ENCODE measurements at places on chromosomes 2 and 18.
A peak's percentile ranks its signal among the peaks of the same experiment; 100 is the strongest.

DNA sequence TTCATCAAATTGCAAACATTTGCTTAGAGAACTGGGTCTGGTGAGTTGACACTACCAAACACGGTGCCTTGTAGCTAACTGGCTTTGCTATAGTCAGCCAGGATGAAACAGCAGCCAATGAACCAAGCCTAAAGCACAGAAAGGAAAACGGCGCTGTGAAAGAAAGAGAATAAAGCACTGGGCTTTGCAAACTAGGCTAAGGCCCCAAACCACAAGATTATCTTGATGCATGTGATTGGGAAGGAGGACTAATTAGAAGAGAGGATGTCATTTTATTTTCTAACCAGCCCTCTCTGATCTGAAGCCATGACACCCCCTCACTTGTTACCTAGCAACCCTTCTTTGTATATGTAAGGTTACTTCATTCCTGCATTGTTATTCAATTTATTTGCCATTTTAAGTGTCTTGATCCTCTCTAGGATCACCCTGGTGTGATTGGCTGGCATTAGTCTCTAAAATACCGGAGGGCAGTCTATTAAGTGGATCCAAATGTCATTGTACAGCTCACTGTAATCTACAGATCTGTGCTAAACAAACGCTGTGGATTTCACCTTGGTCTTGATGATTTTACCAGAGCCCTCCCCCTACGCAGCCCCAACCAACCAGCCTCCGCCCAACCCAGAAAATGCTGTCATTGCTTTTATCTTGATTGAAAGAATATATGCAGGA lies 395.4 kb upstream of the ACVR2A start:
- DNase-seq, result peak; percentile 10

DNA sequence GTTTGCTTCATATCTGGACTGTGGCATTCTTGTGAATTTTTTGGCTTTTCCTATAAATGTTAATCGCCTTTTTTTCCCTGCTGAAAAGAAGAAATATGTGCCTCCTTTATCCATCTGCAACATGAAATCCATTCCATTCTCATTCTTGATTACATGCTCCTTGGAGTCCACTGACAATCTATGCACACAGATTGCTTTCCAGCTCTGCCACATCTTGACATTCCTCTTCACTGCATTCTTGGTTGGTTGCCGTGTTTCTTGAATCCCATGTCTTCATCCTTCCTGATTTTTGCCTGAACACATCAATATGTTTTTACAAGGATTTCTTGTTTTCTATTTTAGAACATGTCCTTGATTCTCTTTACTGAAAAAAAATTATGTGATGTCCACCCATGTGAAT lies 26.7 kb upstream of the BIRC6 start:
- DNase-seq, result no peak

DNA sequence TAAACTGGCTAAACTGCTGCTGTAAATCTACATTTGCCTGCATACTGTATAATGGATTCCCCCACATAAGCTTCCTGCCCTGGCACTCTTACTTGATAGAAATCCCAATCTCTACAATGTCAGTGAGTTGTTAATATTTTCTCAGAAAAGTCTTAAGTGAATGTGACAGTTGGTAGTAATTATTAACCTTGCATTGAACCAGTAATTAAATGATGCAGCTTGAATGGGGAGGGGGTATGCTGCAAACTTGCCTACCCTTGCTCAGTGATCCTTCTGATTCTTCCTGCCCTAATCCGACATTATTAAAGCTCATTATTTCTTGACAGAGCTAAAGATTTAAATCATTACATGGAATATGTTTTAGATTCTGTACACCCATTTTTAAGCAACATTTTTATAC lies 119.0 kb upstream of the CDH7 start:
- DNase-seq, result no peak

GRCh38 chr2:70831861-70832260 lies 3.8 kb downstream of the CD207 start:
- DNase-seq, result no peak

DNA sequence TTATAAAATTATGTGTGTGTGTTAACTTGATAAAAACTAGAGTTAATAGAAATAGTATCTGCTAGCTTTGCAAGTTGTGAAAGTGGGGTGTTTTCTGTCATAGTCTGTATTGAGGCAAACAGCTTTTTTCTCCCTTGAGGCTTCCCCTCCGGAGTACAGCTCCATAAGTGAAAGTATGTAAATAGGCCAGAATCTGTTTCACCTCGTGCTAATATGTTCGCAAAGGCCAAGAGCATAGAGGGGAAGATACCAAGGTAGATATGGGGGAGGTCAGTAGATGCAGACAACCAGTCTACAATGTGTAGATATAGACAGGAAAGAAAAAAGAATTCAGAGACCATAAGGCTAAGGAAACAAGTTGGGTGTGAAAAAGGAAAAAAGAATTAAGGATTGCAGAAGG lies 72.9 kb downstream of the PTRHD1 start:
- DNase-seq, result no peak

- no peak for DNase-seq
These were observed 1333.3 kb upstream of the SLC39A10 start for GRCh38 chr2:194323740-194324139.

DNA sequence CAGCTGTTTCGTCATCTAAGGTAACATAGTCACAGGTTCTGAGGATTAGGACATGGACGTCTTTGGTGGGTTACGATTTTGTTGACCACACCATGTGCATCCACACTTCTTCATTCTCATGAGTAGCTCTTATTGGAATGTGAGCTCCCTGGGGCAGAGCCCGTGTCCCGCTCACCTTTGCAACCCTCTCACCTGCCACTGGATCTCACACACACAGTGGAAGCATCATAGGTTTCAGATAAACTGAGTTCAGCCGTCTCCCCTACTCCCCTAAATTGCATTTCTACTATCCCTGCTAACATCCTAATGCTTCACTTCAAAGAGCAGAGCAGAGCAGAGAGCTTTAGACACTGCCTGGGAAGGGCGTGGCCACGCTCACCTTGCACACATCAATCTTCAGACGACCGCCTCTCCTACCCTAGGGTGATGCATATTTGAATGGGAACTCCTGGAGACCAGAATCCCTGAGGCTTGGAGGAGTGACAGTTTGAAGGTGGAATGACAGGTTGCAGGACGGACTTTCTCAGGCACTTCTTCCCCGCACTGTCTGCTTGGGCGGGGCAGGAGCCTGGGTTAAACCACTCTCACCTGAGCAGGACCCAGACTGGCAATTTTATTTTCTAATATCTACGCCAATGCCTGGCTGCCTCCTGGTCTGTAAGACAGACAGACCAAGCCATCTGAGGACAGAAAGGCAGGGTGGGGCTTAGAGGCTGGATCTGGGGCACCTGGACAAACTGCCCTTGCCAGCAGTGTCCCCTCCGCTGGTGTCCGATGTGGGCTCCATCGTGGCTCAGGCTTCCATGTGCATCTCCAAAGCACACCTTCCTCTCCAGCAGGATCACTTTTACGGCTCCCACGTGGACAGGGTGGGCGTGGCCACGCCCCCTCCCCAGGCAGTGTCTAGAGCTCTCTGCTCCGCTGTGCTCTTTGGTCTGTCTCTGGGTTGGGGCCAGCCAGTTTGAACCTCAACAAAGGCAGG lies 229.5 kb upstream of the COPS8 start:
- DNase-seq, result no peak

DNA sequence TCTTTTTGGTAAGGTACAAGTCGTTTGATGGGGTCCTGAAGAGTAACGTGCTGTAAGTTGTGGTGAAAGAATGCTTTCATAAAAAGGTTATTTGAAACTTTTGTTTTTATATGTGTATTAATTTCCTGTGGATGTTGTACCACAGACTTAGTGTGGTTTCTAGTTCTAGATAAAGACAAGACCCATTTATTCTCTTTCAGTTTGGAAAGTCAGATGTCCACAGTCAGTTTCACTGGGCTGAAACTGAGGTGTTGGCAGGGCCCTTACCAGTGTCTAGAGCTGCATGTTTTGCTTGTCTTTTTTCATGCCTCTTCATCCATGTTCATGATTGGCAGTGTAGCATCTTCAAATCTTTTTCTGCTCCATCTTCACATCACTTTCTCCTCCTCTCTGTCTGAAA lies 22.1 kb upstream of the DOCK10 start:
- DNase-seq, result no peak

DNA sequence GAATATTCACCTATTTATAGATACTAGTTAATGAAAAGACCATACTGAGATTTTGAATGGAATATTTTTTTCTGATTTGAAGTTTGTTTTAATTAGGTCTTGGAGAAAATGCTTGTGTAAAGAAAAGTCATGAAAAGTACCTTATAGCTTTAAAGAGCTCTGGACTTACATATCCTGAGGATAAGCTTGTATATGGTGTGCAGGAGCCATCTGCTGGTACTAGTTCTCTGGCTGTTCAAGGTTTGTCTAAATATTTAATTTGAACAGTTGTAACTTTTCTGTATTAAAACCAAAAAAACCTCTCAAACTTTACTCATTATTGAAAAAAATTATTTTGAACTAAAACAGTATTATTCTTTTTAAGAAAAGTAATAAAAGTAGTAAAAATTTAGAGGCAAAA lies 50.1 kb downstream of the UBR3 start:
- DNase-seq, result no peak

GRCh38 chr18:76307293-76307690 lies 187.8 kb downstream of the ZNF516 start:
- DNase-seq, result no peak

DNA sequence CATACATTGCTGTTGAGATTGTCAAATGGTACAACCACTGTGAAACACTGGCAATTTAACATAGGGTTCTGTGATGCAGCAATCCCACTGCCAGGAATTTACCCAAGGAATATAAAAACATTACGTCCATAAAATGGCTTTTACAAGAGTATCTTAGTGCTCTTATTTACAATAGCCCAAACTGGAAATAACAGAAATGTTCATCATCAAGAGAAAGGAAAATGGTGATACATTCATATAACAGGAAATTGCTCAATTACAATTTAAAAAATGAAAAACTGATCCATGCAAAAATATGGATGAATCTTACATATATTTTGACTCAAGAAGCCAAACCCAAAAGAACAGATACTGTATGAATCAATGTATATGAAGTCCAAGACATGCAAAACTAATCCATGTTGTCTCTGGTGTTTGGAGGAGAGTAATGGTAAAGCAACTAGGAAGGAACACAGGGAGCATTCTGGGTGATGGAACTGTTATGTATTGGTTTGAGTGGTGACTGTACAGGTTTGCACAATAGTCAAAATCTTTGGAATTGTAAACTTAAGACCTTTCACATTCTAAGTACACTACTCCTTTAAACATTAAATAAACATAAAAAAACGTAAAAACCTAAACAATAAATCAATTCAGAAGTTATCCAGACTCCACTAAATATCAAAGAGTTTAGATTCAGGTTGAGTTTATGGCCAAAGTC lies 104.8 kb upstream of the WDR75 start:
- DNase-seq, result no peak

DNA sequence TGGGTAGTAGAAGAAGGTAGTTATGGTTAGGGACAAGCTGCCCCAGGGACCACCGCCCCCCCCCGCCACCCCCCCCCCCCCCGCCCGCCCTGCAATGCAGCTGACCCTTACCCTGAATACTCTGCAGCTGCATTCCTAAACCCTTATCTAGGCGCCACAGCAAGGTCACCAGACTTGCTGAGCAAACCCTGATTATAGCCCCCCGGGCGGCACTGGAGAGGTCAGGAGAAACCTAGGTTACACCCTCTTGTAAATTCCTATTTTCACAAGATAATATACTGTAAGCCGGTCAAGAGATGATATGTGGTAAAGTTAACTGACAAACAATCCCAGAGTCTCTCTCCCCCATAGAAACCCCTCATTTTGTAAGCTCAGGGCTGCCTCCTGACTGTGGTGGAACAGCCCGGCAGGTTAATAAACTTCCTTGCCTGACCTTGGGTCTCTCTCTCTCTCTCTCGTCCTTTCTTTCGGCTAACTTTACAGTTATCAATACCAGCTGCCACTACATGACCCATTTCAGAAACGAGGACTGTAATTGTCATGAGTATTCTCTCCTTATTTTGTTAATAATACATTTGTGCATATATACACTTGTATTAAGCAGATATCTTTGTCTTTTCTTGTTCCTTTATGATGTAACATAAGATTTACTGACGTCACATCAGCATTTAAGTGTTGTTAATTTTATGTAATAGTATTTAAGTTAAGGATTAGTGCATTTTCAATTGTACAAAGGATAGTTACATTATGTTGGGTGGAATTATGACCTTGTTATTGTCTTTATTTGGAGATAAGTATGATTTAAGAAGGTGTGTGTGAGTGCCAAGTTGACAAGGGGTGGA lies 22.8 kb upstream of the SMAD4 start:
- no peak for DNase-seq

All from stimulated activated CD8-positive, alpha-beta memory T cell treated with anti-CD3 and anti-CD28 coated beads, Interleukin-15, amount 100 ng/mL, for 1 hour (primary cell).